ENCODE measurements at places on chromosomes 5 and 9. TPM values are rescaled to one million over a fixed set of nuclear protein-coding genes. Genes with fewer than 3 reads are reported as not detected.

INSYN2B gene
- polyA plus RNA-seq: not detected

SLC6A7 gene
- polyA plus RNA-seq: 0.39 TPM

CDC20B gene
- 0.12 TPM for polyA plus RNA-seq

GLRA1 gene
- not detected for polyA plus RNA-seq

NUTM2F gene
- polyA plus RNA-seq: 0.29 TPM

BTF3 gene
- polyA plus RNA-seq: 430 TPM

FAM200C gene
- polyA plus RNA-seq: 3.0 TPM

DNA sequence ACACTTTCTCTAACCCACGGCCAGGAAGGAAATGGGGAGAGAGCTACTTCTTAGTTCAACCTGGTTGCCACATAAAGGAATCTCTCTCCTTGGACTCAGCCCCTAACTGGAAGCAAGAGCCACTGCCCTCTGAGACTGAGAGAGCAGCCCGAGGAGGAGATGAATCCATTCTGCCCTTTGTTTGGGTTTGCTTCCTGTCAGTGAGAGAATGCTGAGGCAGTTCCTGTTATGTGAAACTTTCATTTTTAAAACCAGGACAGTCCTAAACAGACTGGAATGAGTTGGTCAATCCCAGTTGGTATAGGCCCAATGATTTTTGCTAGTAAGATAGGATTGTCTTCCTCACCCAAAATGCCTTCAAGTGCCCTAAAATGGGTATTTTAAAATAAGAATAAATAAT lies 205.1 kb downstream of the NTRK2 start:
- DNase-seq: no peak

GRCh38 chr9:123562844-123563346 lies 206.9 kb downstream of the CRB2 start:
- no peak for DNase-seq

GRCh38 chr5:79023348-79023747 lies 38.2 kb upstream of the ARSB start:
- DNase-seq: no peak

GRCh38 chr5:119411361-119412278 lies 40.7 kb upstream of the HSD17B4 start:
- peak; percentile 79 for DNase-seq

- DNase-seq: no peak
Measured at GRCh38 chr5:96235008-96235910, 197.8 kb downstream of the PCSK1 start.

- no peak for DNase-seq
Measured at GRCh38 chr5:42043400-42043799, 118.3 kb downstream of the FBXO4 start.

DNA sequence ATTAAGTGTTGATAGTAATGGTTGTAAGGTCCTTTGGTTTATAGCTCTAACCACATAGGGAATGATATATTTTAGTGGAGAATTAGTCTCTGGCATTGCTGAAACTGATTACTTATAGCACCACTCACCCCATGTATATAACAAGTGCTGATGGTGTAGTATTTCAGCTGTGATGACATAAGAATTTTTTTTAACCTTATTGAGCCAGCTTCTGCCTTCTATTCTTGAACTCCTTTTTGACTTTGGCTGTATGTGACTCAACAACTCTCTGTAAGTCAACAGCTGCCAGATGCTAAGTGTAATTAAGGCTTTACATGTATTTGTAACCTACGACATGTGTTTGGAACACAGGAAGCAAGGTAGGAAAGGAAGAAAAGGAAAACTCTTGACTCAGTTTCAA lies 929.6 kb upstream of the WWC1 start:
- DNase-seq: no peak

DNA sequence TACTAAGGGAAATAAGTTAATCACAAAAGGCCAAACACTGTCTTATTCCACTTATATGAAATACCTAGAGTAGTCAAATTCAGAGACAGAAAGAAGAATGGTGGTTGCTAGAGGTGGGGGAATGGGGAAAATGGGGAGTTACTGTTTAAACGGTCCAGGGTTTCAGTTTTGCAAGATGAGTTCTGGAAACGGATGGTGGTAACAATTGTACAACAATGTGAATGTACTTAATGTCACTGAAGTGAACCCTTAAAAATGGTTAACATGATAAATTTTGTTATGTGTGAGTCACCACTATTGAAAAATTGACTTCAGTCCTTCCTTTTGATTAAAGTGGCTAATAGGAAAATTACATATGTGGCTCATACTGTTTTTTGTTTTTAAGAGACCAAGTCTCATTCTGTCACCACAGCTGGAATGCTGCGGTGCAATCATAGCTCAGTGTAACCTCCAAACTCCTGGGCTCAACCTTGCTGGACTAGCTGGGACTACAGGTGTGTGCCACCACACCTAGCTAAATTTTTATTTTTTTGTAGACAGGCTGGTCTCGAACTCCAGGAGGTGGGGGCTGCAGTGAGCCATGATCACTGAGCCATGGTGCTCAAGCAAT lies 8.7 kb downstream of the UBQLN1 start:
- DNase-seq: no peak

GRCh38 chr5:136638084-136638483 lies 272.7 kb upstream of the TRPC7 start:
- peak; percentile 12 for DNase-seq

DNA sequence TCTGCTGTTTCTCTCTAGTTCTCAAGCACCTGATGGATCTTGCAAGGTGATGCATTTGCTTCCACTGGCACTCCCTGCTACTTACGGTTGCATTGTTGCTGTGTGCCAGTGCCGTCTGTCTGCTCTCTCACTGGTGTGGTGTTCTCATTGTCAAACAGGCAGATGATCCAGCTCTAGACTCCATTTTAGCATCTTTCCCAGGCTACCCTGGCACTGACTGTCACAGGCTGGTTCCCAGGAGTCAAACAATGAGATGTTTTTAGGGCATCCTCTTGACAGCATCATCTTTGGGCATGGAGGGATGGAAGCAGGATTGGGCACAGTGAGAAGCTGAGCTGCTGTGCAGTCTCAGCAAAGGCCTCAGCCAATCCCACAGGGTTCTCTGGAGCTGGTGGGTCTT lies 12.9 kb downstream of the MTRR start:
- DNase-seq: no peak

Measured in hepatocyte (in vitro differentiated cells).